ENCODE measurements at places on chromosomes 5 and 9.

DNA sequence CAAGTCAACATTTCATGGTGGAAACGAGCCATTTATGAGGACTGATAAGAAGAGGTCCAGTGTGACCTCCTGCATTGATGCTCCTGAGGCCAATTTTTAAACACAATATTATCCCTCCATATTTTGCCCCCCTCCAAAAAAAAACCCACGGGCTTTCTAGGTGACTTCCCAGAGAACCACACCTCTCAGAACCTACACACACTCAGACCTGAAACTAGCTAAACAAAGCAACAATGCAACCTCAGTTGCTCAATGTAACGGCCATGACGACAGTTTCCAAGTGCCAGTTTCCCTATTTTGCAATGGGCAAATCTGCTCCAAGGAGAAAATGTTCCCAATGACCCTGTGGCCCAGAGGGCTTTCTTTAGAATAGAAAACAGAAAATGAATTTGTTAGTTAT lies 3.5 kb downstream of the NRG2 start:
- DNase-seq, result no peak

GRCh38 chr9:21322911-21323461 lies 12.2 kb downstream of the KLHL9 start:
- DNase-seq, result no peak

DNA sequence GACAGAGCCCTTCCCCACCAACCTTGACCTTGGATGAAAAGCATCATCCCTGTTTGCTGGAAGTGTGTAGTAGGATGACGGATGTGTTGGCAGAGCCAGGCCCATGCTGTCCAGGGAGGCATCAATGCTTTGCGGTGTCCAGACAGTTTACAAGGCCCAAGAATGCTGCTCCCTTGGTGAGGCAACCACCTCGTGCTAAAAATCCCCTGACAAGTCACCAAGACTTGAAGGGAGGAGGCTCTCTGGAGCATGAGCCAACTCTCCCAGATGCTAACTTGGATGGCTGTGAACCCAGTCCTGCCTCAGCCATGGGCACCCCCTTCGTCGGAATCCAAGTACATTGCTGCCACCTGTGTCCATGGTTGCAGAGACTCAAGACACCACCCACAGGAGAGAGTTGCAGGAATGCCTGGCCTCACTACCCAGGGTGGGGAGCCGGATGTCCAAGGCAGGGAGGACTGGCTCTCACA lies 9.5 kb upstream of the NKD2 start:
- no peak for DNase-seq

GRCh38 chr9:23638011-23638410 lies 188.0 kb downstream of the ELAVL2 start:
- no peak for DNase-seq

GRCh38 chr5:98780390-98780789 lies 6.9 kb downstream of the RGMB start:
- no peak for DNase-seq

- no peak for DNase-seq
Observed at GRCh38 chr5:137016783-137017324, 482.3 kb downstream of the SPOCK1 start.

- no peak for DNase-seq
Observed at GRCh38 chr5:119752921-119753886, 123.8 kb downstream of the FAM170A start.

DNA sequence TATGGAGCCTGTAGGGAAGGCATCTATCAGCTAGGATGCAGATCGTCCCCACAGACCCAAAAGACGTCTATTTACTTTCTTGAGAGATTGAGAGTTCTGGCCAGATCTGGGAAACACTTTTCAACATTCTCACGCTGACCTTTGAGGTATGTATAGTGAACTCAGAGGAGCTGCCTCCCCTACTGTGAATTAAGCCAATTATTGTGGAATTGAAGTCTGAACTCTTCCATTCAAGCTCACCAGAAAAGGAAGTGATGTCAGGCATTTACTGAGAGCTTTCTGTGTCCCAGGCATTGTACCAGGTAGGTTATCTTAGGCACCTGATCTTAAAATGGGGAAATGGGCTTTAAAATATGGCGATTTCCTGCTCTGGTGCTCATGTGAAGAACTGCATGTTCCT lies 136.5 kb downstream of the SV2C start:
- no peak for DNase-seq

DNA sequence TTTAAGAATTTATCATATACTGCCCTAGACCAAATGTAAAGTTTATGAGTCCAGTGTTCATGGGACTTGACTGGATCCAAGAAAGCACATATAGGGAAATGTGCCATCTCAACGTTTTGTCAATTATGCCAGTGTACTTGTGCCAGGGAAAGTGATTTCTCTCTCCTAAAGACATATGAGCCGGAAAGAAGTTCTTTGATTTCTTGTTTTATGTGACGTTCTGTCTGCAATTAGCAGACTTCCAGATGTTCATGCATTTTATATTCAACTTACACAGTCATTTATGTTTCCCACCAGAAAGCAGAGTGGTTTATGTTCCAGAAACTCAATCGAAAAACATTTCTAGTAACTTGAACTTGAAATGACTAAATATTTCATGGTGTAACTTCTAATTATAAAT lies 203.8 kb downstream of the FAM170A start:
- DNase-seq, result no peak

Measured in stimulated activated CD8-positive, alpha-beta memory T cell treated with anti-CD3 and anti-CD28 coated beads, Interleukin-7, amount 100 ng/mL, for 1 hour (primary cell).